ENCODE measurements at places on chromosomes 12 and 14.

- no peak for DNase-seq
These were observed 3.9 kb upstream of the SPTLC2 start for GRCh38 chr14:77620222-77620870.

DNA sequence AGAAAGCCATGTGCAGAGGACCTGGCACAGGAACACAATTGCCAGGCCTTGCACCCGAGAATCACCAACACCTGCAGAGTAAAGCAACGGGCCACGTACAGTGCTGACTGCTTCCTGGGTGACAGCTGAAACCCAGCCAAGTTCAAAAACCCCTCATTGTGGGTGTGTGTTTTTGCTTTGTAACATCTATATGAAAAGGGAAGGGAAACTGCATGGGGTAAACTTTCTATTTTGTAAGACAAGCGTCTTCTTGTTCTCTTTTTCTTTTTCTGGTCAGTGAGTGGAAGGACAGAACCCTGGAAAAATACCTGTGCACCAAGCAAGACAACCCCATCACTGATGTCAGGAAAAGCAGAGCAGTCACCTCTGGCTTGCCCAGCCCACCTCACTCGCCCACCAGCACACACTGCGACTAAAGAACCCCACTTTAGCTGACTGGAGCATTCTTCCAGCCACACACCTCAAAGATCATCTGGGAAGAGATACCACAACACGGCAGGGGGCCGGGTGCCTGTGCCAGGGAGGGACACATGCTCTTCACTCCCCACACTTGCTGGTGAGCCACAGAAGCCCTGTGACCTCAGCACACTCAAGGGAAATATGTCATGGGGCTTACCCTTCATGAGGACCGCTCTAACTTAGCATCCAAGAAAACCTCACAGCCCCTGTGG lies 172.3 kb downstream of the NDUFA12 start:
- peak; percentile 47 for DNase-seq

- no peak for DNase-seq
These were observed 56.7 kb downstream of the C14orf132 start for GRCh38 chr14:96095581-96096476.

DNA sequence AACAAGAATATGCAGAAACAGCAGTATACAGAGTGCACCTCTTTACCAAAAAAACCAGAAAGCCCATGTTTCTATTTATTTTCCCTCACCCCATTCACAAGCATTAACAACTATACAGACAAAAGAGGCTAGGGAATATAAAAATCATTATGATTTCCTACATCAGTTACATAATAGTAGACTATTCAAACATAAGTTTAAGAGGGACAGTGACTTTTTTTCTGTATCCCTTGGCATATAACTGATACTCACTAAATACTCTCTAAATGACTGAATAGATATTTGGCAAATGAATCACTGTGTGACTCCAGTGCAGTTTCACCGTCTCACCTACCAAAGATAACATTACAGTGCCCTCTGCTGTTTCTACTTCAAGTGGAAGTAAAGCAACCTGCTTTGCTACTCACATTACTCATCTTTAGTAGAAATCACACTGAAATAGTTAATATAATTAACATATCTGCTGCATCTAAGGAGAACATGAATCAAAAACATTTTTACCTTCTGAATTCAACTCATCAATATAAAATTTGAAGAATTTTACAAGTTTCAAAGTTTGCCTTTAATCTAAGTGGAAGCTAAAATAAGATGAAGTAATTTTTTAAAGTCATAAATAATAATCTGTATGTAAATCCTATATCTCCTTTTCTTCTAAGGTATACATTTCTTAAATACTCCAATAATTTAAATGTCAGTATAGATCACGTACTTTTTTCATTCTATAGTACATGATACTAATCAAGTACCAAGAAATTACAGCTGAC lies 103.8 kb downstream of the OSBPL8 start:
- no peak for DNase-seq

DNA sequence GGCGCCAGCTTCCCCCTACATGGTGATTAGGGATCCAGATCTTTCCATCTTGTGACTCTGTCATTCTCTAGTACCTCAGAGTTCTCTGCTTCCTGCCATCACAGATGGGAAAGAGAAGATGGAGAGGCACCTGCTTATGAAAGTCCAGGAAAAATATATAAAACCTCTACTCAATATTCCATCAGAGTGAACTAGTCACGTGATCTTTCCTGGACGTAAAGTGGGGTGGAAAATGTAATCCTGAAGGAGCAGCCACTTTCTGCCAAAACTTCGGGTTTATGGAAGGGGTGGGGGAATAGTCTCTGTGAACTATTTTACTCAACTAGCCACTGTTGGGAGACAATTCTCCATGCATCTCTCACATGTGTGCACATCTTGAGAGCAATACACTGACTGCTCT lies 47.7 kb downstream of the STAB2 start:
- DNase-seq: no peak

GRCh38 chr12:32824596-32824995 lies 68.9 kb upstream of the YARS2 start:
- DNase-seq: no peak

GRCh38 chr12:50678650-50679365 lies 85.1 kb upstream of the ATF1 start:
- no peak for DNase-seq

DNA sequence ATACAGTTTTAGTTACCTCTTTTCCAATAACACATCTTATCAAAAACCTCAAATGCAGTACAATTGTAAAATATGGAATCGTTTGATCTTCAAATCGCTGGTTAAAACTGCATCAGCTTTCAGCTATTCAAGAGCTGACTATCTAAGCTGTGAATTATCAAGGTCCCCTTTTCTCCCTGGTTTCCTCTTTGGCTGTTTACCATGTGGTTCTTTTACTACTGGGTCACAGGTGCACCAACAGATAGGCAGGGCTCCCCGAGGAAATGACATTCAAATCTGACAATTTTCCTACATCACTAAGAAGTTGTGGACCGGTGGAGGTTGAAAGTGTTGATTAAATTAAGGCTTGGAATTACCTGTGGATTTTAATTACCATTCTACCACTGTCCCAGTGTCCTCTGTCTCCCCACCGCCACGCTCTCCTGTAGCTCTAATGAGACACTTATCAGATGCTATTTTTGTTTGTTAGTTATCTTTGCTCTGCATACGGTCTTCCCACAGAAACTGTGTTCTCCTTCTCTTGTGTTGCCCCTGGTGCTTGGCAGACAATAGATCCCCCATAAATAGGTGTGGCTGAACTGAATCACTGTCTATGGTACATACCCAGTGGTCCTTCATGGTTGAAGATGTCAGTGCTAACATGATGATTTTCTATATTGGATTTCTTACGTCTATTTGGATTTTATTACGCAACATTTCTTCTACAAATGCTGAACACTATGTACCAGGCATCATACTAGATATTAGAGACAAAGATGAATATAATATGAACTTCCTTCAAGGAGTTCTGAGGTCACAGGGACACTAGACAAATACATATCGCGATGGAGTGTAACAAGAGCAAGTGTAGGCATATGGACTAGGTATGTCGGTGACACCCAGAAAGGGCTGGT lies 20.9 kb upstream of the PLXNC1 start:
- no peak for DNase-seq

DNA sequence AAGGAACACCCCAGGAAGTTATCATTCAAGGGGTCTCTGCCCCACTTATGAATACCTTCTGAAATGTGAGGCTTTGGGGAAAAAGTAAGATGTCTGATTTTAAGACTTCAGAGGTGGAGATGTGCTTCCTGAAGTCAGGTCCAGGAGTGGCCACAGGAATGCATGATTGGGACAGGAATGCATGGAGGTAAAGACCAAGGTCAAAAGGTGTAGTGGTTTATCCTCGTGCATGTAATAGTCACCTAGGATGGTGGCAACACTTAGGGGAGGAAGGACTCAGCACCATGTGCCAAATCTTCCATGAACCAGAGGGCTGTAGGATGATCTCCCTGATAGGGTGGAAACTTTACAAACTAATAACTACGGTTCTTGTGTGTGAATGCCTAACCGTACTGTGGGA lies 217.3 kb downstream of the C12orf75 start:
- no peak for DNase-seq

DNA sequence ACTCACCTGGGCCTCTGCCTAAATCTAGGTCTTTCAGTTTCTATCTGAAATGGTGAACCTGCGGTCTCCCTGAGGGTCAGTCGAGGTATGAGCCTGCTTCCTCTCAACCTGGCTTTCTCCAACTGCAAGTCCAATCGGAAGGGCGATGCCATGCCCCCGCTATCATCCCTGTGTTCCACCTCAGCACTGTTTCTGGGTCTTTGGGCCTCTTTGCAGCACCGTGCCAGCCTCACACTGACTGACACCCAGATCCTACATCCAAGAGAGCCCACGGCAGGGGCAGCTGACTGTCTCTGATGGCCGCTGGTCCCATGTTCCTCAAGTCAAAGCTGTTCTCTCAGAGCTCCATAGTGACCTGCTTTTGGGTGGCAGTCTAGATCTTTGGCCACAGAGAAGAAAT lies 120.7 kb downstream of the PAPOLA start:
- DNase-seq: no peak
